Inflammatory macrophage (primary cell): ENCODE measurements at places on chromosomes 3 and 15.

- no peak for DNase-seq
Observed at GRCh38 chr3:5058471-5058951, 63.6 kb upstream of the ARL8B start.

DNA sequence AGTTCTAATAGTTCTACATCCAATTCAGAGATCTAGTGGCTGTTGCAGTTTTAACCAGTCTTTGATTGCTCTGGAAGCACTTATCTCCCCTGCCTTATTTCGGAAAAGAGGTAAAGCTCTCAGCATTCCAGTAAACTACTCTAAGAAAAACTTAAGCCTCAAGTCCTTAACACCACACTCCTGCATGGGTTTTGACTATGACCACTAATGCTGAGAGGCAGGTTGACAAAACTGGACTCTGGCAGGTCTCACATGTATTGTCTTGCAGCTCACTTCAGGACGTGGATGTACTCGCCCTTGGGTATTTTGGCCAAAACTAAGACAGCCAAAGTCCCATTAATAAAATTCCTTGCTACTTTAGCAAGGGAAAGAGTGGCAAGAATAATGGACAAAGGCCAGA, 405.9 kb upstream of the GRM7 start:
- no peak for DNase-seq

DNA sequence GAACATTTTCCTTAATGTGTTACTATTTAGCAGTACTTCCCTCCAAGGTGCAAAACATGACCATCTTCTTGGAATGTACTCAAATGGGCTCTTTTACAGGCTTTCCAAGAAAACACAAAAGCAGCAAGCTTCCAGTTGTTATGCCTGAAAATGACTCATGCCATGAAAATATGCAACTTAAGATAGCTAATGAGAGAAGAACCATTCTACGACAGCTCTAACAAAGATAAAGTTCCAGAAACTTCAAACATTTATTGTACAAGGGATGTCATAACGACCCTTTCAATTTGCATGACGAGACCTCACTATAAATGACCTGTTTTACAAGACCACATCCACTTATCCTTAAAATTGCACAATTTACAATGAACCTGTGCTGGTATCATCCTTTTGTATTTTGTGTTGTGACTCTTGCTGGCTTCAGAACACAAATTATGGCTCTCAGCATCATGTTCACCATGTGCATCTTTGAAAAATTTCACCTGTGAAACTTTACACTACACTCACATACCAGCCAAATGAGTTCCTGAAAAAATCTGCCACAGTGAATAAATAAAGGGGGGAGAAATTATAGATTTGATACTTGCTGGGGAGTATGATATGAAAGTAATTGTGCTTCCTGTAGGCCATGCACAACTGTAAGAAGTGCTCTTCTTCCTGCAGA, 433.7 kb downstream of the MAGI1 start:
- DNase-seq = no peak

DNA sequence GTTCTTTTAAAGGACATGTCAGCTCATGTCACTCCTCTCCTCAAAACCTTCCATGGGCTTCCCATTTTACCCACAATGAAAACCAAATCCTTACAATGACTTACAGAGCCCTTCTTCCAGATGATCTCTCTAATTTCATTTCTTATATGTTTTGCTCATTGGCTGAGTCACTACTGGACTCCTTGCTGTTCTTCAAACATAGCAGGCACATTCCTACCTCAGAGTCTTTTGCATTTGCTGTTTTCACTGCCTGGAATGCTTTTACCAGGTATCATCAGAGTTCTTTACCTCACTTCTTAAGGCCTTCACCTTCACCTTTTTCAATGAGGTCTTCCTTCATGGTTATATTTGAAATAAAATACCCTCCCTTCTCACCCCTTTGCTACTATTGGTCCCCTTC, 57.3 kb downstream of the NECTIN3 start:
- DNase-seq = no peak

- DNase-seq = no peak
Observed at GRCh38 chr3:182508919-182509711, 284.2 kb upstream of the ATP11B start.

DNA sequence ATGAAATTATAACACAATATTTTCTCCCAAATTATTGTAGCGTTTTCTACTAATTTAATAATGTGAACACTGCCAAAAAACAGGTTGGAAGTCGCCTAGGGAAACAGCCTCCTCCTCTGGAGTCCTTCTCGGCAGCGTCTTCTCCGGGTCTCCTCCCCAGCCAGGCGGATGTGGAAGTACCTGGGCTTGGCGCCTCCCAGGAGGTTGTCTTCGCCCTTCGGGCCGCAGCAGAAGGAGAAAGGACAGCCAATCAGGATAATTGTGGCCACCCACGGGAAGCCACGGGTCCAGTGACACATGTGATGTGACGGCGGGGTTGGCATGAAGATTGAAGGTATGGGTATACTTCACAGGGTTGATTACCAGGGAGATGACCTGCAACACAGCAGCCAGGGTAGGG, 491.2 kb downstream of the PYDC2 start:
- no peak for DNase-seq

DNA sequence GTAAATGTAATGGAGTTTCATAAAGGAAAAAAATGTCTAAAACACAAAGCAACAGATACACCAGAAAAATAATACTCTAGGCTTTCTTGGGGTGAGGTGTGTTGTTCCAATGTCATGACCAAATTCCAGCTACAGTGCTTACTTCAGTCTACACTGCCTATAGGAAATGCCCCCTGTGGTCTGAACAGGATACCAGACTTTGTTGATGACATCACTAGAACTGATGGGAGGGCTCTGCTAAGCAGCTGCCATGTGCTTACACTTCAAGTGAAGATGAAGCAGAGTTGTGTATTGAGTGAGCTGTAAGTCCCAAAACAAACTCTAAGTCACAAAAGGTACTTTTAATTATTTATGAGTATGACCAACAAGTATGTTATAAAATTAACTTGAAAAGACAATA, 456.1 kb upstream of the IL12A start:
- no peak for DNase-seq

GRCh38 chr3:154849408-154849807, 230.7 kb upstream of the MME start:
- no peak for DNase-seq

- no peak for DNase-seq
Observed at GRCh38 chr3:142963234-142963515, 299 bp downstream of the PAQR9 start.

- DNase-seq = no peak
Observed at GRCh38 chr15:75928680-75929608, 25.3 kb downstream of the FBXO22 start.

- DNase-seq = no peak
Observed at GRCh38 chr3:6396631-6397030, 464.3 kb upstream of the GRM7 start.

DNA sequence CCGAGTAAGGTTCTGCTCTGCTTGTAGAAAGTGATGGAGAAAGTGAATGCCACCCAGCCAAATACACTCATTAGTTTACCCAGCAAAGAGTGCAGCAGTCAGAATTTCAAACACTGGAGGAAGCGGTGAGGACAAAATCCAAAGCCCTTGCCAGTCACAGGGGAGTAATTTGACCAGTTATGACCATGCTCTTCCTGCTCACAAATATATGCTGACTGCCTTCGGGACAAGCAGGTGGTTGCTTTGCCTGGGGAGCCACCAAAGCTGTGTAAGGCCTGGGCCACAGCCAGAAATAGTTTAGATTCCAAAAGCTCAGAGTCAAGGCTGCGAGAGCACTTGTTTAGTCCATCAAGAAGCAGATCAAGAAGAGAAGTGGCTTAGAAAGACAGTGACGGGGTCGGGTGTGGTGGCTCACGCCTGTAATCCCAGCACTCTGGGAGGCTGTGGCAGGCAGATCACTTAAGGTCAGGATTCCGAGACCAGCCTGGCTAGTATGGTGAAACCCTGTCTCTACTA, 51.0 kb upstream of the ATP13A3 start:
- DNase-seq = no peak

- DNase-seq = no peak
Observed at GRCh38 chr15:31173790-31174450, 72.4 kb upstream of the TRPM1 start.

- DNase-seq = no peak
Observed at GRCh38 chr3:23253214-23253613, 50.1 kb downstream of the UBE2E2 start.

DNA sequence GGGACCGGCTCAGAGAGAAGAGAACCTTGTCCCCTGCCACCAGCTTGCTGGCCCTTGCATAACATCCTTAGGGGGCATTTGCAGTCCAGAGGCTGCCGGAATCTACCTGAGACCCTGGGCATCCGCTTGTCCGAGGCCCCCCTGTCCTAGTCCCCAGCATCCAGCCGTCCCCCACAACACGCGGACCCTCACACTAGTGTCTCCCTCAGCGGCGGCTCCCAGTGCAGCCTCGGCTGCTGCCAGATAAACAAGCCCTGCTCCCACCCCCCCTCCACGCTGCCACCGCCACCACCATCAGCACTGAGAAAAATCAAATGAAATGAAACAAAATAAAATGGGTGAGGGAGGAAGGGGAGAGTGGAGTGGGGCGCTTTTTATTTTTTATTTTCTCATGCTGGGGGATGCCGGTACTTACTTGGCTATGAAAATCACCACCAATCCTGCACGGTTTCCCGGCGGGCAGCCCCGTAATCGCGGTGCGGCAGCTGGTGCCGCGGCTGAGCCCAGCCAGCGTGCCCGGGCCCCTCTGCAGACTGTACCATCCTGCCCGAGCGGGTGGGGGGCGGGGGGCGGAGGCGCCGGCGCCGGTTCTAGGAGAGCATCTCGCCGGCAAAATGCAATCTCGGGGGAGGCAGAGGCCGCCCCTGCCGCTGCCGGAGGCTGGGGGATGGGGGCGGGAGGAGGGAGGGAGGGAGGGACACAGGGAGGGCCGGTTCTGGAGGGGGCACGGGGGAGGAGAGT, at the start of gene ATP2B2:
TSS of gene ATP2B2 (minus strand) at position 537 of the 741 bp plus-strand sequence. CDS start 56,043 bp downstream, outside the sequence.
- DNase-seq = no peak

DNA sequence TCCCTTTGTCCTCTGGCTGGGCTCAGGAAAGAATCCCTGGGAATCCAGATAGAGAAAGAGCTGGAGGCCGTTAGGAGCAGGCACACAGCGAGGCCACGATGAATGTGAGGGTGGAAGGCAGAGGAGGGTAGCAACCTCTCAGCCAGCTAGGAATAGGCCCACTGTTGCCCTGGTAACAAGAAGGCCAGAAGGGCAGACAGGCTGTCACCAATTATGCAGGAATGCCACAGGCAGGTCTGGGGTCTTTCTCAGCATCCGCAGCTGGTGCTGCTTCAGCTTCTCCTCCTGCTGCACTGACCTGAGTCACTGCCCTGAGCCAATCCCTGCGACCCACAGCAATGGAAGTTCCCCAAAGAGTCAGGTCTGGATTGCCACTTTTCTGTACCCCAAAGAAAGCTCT, 62.8 kb upstream of the C3orf80 start:
- no peak for DNase-seq

GRCh38 chr3:10319804-10320203, 1.1 kb downstream of the SEC13 start:
- DNase-seq = no peak

- no peak for DNase-seq
Observed at GRCh38 chr3:101932326-101933068, 83.2 kb downstream of the NFKBIZ start.

- DNase-seq = no peak
Observed at GRCh38 chr15:75031848-75032247, 8.5 kb downstream of the PPCDC start.

DNA sequence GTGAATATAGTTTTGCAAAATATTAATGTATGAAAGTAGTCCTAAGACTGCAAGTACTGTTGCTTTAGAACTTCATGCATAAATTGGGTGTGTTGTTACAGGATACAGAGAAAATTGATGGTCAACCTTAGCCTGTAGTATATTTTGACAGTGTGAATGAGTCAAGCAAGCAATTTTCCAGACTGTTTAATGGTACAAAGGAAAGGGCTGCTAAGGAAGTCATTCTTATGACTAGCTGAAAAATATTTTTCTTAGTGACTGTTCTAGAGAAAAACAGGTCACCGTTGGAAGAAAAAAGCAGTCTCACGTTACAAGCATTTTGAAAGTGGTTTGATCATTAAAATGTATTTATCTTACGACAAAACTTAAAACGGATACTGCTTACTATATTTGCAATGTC, 49.2 kb downstream of the MBNL1 start:
- DNase-seq = no peak

DNA sequence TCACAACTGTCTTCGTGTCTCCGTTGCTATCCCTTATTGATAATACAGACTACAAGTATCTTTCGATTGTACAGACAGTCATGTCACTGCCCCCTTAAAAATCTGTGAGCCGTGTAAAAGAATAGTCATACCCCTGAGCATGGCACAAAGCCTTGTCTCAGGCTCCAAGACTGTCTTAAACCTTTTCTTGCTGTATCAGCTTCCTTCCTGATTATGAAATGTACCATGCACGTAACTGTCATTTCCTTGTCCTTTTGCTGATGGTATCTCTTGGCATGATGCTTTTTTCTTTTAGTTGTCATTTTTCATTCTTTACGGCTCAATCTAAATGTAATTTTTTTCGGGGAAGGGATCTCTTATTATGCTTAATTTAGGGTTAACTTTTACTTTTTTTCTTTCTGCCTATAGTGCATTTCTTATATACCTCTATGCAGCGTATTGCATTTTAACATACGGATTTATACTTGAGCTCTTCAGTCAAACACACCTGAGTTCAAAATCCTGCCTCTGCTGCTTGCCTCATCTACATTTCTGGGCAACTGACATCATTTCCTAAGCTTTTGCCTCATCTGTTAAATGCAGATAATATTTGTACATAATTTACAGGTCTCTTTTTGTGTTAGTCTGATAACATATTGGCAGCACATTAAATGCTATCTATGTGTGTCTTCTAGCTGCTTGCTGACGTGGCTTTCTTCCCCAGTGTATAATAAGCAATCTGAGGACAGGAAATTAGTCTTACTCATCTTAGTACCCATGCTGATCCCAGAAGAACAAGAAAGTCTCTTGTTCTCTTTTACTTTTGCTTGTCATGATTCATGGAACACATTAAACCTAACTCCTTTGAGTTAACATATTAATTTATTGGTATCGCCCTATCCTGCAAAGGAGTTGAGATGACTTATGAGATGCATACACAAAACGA, 57.3 kb downstream of the ROBO2 start:
- DNase-seq = no peak
